ENCODE measurements at places on chromosomes 6 and 20.

DNA sequence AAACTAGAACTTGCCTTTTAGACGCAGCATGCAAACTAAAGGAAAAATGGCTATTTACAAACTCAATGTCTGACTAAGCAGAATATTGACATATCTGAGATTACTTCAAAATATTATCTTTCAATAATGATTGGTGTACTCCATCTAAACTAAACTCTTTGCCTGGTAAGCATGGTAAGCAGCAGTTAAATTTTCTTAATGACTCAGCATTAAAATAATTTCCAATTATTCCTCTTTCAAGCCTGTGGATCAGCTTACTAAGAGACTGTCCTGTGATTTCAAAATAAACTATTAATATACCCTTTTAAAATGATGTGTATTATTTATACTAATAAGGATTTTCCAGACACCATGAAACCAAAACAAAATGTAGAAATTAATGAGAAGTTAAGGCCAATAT is 226.8 kb upstream of the THEMIS start:
- DNase-seq = no peak

DNA sequence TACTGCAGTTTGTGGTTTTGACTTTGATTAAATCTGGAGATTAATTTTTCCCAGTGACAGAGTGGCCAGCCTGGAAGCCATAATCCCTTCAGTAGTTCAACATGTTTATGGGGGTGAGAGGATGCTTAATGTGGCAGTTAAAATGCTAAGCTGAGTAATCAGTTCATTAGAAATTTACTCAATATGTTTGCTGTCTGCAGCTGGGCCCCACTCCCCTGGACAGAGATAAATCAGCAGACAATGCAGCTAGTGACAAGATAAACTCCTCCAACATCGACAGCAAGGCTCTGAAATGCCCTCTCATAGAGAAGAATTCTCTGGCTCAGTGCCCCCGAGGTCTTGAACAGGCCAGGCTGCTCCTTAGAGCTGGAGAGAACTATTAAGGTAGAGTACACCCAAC is 101.9 kb downstream of the LRFN2 start:
- no peak for DNase-seq

GRCh38 chr20:32363492-32363891 is 5.4 kb downstream of the ASXL1 start:
- DNase-seq = no peak

GRCh38 chr20:11119573-11119972 is 445.8 kb upstream of the JAG1 start:
- no peak for DNase-seq

- no peak for DNase-seq
Measured at GRCh38 chr6:36597775-36598174, 3.6 kb downstream of the SRSF3 start.

All from H54 (cell line).